ENCODE measurements at places on chromosomes 3 and 15. TPM values are rescaled to one million over a fixed set of nuclear protein-coding genes. Genes with fewer than 3 reads are reported as not detected.

The EXD1 gene
- under 0.01 TPM for total RNA-seq

The A4GNT gene
- not detected for total RNA-seq

The KCNMB2 gene
- total RNA-seq: not detected

The INSYN1 gene
- total RNA-seq: under 0.01 TPM

The ADAMTS17 gene
- total RNA-seq: 2.0 TPM

The NPAP1 gene
- not detected for total RNA-seq

DNA sequence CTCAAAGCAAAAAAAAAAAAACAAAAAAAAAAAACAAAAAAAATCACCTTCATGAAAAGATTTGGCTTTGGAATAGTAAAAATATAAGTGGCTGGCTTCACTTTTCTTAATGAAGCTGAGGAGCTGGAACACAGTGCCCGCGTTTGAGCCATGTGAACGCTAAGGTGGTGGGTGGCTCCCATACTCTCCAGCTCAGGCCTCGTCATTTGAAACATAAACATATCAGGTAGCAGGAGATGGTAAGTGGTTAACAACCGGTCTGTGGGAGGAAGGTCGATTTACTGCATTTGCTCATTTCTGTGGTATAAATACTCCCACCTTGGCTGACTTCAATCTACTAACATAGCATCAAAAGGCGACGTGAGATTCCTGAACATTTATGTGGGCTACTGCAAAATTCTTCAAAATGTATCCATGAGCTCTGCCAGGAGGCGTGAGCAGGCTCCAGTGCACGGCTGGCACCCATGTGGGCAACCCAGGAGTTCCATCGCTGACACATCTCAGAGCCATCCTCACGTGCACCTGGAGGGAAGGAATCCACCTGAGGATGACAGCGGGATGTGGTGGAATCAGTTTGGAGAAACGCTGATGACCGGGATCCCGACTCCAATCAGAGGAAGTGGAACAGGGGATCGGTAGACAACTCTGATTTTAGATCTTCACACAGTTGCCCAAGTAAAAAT lies 157.6 kb downstream of the ATP10A start:
- no peak for DNase-seq

GRCh38 chr15:49063402-49064280 lies 17.4 kb upstream of the SECISBP2L start:
- DNase-seq: no peak

- peak; percentile 81 for DNase-seq
Measured at GRCh38 chr15:56758770-56759449, 25.6 kb upstream of the ZNF280D start.

GRCh38 chr3:63655519-63655918 lies 3.0 kb downstream of the SNTN start:
- DNase-seq: no peak

DNA sequence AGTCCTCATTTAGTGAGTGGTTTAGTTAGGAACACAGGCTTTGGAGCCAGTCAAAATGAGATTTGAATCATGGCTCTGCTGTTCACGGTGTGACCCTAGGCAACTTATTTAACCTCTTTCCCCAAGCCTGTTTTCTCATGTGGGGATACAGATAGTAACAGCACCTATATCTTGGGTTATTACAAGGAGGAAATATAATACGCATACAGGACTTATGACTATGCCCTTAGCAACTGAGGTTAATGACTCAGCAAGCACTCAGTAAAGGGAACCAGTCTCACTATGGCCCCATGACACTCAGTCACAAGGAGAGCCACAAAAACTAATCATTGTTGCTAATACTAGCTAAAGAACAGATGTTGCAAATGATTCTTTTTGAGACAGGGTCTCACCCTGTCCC lies 45.9 kb downstream of the SUMF1 start:
- DNase-seq: peak; percentile 97

DNA sequence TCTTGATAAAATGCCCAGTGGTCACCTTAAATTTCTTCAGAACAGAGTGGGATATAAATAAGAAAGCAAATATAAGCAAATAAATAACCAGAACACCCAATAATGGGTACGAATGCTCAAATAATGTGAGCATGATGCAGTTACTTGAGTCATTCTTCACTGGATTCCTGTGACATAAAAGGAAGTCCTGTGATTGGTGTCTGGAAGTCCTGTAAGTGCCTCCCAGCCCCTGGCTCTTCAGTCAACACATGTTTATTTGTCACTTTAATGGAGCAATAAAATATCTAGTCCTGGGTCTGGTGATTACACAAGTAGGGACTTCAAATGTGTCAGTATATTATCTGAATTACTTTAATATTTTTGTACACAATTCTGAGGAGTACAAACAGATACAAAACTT lies 30.4 kb downstream of the TMEM212 start:
- DNase-seq: peak; percentile 51

GRCh38 chr3:94709249-94709902 lies 646.5 kb downstream of the NSUN3 start:
- DNase-seq: no peak

DNA sequence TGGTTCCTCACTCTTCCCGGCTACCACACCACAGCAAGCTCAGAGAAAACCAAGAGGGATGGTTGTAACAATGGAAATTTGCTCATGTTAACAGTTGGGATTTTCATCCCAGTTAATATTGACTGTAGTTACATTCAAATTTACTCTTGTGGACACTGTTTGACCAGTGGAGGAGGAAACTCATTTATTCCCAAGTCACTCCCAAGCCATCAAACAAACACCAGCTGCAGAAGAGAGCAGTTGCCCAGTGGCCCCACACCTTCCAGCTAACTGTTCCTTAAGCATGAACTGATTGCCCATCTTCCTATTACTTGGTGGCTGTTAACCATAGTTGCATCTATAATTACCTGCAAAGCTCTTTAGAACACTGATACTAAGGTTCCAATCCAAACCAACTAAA lies 24.1 kb upstream of the MECOM start:
- no peak for DNase-seq

GRCh38 chr3:156806698-156807097 lies 19.5 kb upstream of the LEKR1 start:
- no peak for DNase-seq

GRCh38 chr3:59796456-59796855 lies 746.6 kb upstream of the CFAP20DC start:
- DNase-seq: no peak

- DNase-seq: peak; percentile 62
Measured at GRCh38 chr3:59268170-59268569, 218.3 kb upstream of the CFAP20DC start.

GRCh38 chr3:166367947-166368533 lies 530.8 kb upstream of the BCHE start:
- peak; percentile 8 for DNase-seq

GRCh38 chr3:159783780-159784742 lies 204.6 kb upstream of the IL12A start:
- peak; percentile 96 for DNase-seq

- no peak for DNase-seq
Measured at GRCh38 chr3:168581771-168582225, 486.1 kb upstream of the GOLIM4 start.
